ENCODE measurements at places on chromosomes 11 and 22.

DNA sequence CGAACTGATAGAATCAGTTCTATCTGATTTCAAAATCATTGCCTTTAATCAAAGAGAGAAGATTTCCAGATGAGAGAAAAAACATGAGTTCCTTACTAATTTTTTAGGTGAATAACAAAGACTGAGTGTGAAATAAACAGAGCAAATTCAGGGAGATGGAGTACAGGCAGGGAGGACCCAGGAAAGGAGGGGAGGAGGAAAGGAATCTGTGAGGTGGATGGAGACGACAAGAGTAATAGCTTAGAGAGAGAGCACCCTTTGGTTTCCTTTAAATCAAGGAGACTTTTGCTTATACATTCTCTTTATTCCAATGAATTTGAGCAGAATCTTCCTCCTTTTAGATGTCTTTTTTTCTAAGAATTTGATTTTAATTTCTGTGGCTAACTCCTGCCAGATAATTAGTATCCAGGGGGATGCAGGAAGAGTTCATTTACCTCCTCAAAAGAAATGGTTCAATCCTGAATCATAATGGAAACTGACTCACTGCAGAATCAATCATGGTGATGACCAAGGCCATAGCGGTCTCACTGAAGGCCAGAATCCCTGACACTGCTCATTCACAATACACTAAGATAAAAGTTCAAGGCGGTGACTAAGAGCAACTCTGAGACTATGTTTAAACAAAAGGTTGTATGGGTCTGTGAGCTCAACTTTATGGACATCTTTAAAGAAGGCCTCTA is 234.0 kb upstream of the ZC3H12C start:
- DNase-seq, result no peak

- no peak for DNase-seq
Observed at GRCh38 chr11:47843361-47844055, 4.6 kb downstream of the NUP160 start.

- no peak for DNase-seq
Observed at GRCh38 chr22:49737101-49737551, 90.5 kb downstream of the BRD1 start.

DNA sequence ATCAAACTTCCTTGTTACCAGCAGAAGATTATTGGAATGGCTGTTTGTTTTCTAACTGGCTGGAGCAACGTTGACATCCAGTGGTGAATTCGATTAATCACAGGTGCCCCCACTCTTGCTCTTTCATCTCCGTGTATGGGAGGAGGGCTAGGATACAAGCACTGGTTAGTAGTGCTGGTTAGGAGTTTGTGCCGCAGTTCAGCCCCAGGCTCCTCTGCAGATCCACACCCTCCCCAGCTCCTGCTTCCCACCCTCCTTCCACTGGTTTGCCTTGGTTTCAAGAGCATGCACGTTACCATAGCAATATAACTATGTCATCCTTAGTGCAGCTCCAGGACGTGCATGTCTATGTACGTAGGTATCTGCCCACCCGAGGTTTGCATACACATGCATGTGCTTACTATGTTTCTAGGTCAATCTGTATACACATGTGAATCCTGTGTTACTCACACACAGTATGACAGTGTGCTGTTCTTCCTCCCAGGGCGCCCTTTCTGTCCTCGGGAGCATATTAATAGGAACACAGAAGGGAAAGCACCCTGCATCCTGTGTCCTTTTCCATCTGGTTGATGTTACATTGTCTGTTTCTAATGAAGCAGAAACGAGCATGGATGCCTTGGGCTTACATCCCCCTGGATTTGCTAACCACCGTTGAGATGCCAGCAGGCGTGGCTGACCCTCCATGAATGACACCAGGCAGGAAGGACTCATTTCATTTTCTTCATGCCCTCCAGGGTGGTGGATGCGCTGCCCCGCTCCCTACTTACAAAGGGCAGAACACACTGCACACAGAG is 539.3 kb downstream of the OPCML start:
- DNase-seq, result no peak

DNA sequence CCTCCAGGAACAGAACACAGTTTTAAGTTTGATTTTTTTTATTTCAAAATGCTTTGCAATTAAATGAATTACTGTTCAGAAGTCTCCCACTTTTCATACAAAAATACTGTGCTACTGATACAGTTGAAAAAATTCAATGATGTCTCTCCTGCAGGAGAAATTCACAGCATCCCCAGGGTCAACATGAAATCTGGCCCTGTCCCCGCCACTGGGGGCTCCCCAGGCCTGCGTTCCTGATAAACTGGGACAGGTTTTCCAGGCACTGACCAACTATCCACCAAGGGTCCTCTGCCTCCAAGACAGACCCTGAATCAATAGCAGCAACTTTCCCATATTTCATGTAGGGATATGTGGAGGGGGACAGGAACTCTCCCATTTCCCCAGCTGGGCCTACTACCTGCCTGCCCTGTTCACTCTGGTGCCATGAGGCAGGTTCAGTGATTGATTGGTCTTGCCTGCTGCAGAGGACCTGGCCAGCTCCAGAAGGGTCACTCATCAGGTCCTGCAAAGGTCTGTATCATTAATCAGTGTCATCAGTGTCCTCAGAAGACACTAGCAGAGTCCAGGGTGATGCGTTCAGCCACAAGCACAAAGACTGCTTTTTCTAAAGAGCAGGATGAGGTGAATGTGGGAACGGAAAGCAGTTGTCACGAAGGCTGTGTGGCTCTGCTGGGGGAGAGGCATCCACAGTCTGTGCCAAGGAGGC is 43.4 kb downstream of the PISD start:
- DNase-seq, result no peak

- no peak for DNase-seq
Observed at GRCh38 chr11:117921456-117921855, 7.7 kb downstream of the TMPRSS13 start.

- DNase-seq, result no peak
Observed at GRCh38 chr11:69297787-69298266, 3.9 kb downstream of the MYEOV start.

DNA sequence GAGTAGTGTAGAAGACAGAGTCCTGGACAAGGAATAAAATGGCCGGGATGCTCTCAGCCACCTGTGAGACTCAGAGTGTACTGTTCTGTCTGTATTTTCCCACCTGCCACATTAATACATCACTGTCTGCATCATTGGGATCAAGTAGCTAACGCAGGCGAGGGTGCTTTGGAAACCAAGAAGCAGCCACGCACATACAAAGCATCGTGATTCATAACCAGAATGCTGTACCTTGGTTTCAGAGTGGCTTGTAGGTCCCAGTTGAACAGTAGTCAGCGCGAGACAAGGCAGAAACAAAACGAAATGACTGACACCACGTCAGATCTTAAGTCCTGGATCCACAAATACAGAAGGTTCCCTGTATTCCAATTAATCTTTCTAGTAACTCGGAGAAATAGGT is 198.3 kb downstream of the GRIK4 start:
- no peak for DNase-seq

DNA sequence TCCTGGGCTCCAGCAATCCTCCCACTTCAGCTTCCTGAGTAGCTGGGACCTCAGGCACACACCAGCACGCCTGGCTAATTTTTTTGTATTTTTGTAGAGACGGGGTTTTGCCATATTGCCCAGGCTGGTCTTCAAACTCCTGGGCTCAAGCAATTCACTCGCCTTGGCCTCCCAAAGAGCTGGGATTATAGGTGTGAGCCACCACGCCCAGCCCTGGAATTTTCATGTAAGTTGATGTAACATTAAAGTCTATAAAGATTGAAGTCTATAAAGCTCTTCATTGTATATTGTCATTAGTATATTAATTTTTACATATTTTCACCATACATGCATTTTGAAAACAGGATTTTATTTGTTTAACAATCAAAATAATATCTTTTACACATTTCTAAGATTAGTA is 12.5 kb upstream of the DDX17 start:
- DNase-seq, result no peak

DNA sequence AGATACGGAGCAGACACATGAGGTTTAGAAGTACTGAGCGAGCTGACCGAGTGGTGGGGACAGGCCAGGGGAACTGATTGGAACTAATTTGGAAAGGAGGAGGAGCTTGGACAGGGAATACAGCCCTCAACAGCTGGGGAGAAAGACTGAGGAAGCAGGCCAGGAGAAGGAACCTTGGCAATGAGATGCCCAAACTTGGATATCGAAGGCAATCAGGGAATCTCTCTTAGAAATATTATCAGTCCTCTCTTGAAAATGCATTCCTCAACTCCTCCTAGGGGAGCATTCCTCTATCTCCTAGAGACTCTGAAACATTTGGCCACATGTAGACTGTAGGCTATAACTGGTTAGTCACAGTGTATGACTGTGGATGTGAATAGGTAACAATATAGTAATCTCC is 284.6 kb downstream of the GUCY1A2 start:
- DNase-seq, result no peak
